ENCODE measurements at places on chromosomes 6 and 20.

DNA sequence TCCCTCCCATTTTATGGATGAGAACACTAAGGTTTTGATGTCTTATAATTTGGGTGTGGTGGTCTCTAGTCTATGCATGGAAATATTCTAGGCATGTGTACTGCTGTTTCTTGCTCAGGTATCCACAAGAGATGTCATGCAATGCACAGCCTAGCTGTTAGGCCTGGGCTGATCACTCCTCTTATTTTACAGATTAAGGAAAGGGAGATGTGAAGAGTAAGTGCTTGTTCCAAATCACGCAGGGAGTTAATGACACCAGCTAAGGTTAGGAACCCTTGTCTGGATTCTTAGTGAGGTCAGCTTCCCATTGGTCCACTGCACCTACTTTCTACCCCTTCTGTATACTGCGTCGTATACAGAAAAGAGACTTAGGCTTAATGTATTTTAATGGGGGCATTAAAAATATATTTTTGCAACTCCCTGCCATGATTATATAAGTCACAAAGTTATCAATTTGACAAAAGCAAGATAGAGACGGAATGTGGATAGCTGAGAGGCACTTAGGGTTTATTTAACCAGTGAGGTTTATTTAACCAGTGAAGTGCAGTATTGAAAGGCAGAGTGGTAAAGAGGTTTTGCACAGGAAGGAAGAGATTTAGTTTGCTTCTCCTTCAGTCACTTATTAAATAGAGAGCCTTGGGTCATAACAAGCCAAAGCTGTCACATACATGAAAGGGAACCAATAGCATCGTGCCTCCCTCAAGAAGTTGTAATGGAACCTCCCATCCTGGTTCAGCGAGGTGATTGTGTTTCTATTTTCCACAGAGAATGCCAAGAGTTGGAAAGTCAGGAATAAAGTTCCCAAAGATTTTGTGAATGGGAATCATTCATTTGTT is 95.0 kb upstream of the FAM184A start:
- no peak for DNase-seq

GRCh38 chr6:51553246-51554015 is 534.0 kb downstream of the PKHD1 start:
- no peak for DNase-seq

GRCh38 chr6:41477572-41477971 is 68.6 kb upstream of the FOXP4 start:
- DNase-seq, result no peak

DNA sequence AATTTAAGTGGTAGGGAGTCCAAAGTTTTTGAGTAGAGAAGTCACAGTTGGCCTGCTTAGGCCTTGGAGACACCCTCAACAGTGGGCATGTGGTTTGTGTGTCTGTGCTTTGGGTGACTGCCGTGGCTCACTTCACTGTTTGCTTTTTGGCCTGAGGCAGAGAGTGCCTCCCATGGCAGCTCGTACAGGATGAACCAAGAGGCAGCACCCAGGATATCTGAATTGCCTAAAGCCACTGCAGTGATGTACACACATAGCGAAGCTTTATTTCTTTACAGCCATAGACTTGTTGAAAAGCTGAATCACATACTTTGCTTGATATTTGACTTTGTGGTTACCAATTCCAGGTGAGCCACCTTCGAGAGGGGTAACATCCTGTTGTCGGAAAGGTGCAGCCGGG is 21.6 kb downstream of the RREB1 start:
- DNase-seq, result no peak

- DNase-seq, result no peak
Measured at GRCh38 chr6:51753635-51754034, 333.8 kb downstream of the PKHD1 start.

- no peak for DNase-seq
Measured at GRCh38 chr6:91743756-91744155, 1156.9 kb upstream of the MAP3K7 start.

GRCh38 chr20:36084897-36085613 is 69.5 kb upstream of the EPB41L1 start:
- no peak for DNase-seq

DNA sequence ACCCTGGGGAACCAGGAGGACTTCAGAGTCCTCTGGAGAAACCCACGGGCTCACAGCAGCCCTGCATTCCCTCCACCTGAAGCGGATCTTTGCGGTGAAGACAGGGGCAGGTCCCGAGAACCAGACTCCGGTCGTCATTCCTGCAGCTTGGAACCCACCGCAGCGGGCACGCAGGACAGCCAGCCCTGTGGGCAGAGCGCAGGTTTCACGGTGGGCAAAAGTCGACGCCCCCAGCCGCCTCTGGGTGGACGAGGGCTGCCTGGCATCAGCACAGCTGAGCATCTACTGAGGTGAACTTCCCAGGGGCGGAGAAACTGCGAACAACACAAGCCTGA is 118.3 kb downstream of the PSMB1 start:
- DNase-seq, result no peak

GRCh38 chr20:22729180-22729579 is 144.8 kb upstream of the FOXA2 start:
- DNase-seq, result no peak

GRCh38 chr6:35451354-35452182 is 570 bp upstream of the FANCE start:
- DNase-seq, result no peak

DNA sequence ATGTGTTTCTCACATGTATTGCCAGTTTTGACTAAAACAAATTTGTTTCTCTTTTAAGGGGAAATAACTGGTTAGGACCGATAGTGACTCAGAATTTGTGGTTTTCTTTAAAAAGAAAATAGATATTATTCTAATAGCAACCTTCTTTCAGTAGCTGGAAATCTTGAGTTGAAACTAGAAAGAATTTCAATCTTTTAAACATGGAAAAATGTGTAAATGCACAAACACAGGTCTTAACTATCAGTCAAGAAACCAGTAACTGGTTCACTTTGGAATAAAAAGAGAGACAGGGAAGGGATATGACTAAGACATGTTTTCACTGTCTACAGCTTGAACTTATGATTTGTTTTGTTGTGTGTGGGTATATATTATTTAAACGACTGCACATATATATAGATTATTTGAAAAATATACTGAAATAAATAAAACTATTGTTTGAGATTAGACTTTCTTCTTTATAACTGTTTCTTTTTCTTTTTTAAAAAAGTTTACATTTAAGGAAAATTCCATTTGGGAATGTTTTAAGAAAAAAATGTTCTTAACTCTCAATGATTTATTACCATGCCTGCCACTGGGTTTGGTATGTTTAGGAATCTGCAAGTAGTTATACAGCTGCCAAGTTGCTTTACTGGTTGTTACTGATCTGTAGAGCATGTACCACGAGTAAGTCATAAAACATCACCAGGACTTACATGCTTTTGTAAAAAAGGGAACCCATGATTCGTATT is 753.3 kb upstream of the MARCKS start:
- DNase-seq, result no peak

- DNase-seq, result no peak
Measured at GRCh38 chr20:59295531-59295930, 4.9 kb upstream of the EDN3 start.

DNA sequence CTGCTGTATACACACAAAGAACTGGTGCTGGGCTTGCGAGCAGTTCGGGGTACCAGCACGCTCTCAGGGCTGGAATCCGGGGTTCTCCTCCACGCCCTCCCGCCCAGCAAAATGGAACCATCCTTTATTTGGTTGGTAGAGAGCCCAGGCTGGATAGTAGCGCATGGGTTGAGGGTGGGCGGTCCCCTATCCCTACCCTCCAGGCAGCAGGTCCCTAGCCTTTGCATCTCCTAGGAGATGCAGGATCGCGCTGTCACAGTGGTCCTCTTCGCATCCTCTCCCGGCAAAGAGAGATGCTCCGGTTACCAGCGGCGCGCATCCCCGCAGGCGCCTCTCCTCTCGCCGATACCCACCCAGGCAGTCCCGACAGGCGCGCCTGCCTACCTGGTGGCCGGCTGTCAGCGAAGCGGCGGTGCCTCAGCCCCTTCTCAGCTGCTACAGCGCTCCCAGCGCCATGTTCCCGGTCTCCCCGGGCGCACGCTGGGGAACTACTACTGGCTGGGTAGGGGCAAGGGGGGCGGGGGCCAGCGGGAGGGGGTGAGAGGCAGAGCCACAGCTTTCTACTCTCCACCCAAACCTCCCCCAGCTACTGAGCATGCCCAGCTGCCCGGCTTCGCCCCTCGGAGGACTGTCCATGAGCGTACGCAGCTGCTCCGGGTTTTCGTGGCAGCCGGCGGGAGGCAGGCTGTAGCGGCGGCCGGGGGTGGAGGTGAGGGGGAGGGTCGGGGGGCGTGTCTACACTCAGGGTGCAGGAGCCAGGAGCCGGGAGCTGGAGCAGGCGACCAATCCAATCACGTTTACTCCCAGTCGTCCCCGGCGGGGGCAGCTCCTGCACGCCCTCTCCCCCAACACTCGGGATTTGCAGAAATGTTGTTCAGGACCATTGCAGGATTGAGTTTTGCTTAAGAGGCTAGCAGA is at the start of gene PAK5:
PAK5 (minus strand) TSS at position 699 of the 918 bp plus-strand sequence. CDS start 194,748 bp downstream, outside the sequence.
- no peak for DNase-seq

DNA sequence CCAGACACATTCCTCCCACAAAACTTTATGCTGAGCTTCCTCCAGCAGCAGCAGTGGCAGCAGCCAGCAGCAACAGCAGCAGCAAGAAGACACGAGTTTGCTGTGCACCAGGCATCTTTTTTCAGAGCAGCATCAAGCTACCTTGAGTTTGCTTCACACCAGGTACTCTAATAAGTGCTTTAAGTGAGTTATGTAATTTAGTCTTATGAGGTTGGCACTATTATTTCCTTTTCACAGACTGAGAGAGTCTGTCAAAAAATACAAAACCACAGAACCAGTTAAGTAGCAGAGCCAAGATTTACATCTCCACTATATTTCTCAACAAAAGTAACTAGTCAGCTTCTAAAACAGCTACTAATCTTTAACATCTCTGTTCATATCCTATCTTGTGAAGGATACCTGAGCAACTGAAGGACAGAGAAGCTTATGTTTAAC is 23.7 kb downstream of the RANBP9 start:
- DNase-seq, result no peak

- no peak for DNase-seq
Measured at GRCh38 chr6:129708496-129709195, 1.3 kb downstream of the ARHGAP18 start.

- DNase-seq, result no peak
Measured at GRCh38 chr6:98841621-98842341, 7.4 kb downstream of the POU3F2 start.

GRCh38 chr20:48366230-48366629 is 461.6 kb downstream of the PREX1 start:
- DNase-seq, result no peak

DNA sequence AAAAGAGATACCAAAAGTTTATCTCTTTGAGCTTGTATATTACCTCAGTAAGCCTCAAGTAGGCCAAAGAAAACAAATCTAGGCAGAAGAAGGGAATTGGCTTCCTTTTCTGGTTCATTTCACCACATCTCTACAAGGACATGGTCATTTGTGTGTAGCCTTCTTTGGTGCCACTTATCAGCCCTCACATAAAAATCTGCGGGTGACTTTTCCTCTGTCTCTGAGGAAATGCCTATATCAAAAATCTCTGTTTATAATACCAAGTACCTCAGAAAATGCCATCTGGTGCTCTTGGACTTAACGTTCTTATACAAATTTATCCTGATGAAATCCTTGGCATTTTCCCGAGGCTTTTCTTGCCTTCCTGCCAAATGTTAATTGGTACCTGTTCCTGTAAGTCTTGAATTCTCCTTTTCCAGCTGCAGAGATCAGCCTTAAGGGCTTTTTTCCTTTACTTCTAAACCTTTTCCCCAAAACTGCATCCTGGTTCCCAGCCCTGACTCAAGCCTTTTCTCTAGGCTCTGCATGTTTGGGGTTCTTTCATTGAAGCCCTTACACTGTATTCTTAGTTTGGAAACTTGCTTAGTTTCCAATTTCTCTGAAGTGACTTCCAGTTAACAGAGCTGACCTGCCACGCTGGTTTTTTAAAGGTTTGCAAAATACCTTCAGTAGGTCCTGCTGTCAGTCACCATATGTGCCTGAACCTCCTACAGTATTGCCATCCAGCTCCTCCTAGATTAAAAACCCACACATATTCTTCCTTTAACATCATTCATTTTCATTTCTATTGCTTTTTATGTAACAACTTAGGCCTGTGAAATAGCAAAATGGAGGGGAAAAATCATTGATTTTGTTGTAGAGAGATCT is 191.2 kb upstream of the PREP start:
- no peak for DNase-seq

- DNase-seq, result no peak
Measured at GRCh38 chr6:73978330-73978729, 282.3 kb downstream of the CD109 start.

DNA sequence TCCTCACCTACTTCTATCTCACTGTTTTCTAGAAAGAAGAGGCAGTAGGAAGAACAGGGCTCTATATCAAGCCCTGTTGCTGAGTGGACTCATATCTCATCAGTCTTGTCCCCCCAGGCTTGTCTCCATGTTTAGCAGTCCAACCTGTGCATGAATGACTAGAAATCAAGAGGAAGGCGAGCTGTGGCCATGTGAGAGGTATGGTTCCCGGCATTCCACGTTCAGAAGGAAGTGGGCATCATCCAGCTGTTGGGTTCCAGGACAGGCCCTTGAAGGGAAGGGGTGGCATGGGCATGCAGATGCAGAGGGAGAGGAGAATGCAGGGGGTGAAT is 176.6 kb downstream of the MRPL14 start:
- DNase-seq, result no peak

DNA sequence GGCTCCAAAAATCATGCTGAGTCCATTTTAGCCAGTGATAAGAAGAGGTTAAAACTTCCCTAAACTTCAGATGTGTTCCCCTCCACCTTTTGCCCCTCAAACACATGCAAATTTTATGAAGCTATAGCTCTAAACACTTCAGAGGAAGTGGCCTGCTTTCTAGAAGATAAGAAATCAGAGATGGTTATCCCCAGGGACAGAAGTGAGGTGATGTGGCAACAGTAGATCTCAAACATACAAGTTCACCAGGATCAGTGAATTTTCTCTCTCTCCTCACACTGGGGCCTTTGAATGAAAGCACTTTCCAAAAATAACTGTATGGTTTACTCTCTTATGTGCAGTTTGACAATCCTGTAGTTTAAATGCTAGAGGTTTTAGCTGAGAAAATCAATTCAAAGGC is 332.0 kb downstream of the BTBD9 start:
- no peak for DNase-seq

DNA sequence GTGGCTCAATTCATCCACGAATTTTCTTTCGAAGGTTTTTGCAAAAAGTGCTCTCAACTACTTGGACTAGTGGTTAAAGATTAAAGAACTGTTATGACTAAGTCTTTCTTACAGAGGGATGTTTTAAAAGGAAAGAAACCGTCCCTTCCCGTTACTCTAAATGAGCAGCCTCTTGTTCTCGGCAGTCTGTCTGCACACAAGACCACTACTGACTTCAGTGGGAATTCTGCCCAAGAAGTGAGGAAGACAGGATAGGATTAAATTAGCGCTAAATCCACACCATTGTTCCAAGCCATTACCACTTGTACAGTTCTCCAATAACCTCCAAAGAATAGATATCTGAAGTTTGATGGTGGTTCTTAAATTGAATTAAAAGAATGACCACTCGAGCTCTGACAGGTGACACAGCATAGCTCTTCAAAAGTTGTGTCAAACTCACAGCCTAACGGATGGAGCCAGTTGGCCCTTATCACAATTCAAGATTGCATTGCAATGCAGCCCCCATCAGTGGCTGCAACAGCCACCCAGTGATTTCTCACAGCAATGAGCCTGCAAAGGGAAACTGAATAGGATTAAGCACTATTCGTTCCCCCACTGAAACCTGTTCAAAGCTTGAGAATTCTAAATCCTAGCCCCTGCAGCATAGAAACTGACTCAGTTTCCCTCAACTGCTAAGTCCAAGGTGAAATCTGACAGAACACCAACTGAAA is 1.8 kb downstream of the EPB41L2 start:
- no peak for DNase-seq

- DNase-seq, result no peak
Measured at GRCh38 chr20:9279918-9280401, 211.1 kb downstream of the PLCB4 start.

- DNase-seq, result no peak
Measured at GRCh38 chr6:147950623-147950987, 392.0 kb upstream of the SASH1 start.
